Cardiac fibroblast (primary cell): ENCODE measurements at places on chromosomes 2 and 18.

DNA sequence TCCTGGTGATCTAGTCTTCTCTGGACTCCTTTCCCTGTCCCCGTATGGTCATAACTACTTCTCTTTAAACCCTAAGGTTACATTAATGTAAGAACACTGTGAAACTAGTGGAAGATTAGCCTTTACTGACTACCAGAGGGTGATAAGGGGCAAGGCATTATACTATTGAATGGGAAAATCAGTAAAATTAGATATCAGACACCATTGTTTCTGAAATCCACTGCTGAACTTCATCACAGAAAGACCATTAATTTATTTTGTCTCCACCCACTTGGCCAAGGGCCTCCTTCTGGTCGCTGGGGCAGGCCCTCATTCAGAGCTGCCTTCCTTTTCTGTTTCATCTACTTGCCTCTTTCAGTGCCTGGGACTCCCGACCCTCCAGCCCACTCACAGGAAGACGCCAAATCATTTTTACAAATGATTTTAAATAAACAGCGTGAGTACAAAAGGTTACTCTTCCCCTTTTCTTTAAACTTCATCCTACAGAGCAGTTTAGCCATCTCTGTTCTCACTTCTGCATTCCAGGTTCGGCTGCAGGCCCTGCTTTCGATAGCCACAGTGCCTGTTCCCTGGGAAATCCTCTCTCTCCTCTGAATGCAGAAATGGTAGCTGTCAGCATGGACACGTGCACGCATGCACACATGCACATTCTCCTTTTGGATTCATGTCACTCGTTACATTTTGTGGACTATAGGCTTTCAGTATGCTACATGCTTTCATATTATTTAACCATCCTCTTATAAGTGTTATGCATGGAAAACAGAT, 70.3 kb upstream of the DOCK10 start:
- DNase-seq: no peak

DNA sequence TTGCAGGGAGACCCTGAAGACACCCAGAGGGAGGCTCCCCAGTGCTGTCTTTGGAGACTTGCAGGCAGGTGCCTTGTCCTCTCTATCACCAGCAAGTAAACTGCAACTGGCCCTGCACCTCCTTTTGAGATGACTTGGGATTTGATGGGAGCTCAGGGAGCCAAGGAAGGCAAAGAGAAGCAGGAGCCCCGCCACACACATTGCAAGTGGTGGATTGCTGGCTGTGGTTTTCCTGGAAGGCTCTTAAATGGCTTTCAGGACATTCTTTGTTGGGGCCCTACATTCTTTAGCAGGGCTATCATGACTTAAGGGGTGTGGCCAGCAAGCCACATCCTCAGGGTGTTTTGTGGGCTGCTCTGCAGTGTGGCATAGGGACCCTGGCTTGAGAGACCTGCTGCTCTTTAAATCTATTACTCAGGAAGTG, 39.9 kb upstream of the CDC42EP3 start:
- DNase-seq: peak; percentile 85

- no peak for DNase-seq
These were observed 611.6 kb downstream of the FBXO15 start for GRCh38 chr18:73535990-73536389.

- DNase-seq: no peak
These were observed 1128.4 kb downstream of the TSN start for GRCh38 chr2:122883849-122884248.

DNA sequence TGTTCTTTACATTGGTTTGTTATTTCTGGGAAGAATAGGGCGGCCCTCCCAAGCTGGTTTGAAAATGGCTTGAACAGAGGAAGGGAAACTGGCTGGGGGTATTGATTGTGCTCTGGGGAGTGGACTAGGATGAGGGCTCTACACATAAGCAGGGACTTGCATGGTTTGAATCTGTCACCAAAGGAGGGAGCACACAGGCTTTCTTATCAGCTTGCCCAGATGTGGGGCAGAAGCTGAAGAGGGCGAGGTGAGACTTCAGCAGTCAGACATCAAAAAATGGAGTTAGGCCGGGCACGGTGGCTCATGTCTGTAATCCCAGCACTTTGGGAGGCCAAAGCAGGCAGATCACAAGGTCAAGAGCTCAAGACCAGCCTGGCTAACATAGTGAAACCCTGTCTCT, 7.2 kb upstream of the RAB12 start:
- DNase-seq: no peak

GRCh38 chr2:28394997-28395333, 2.3 kb downstream of the FOSL2 start:
- no peak for DNase-seq

DNA sequence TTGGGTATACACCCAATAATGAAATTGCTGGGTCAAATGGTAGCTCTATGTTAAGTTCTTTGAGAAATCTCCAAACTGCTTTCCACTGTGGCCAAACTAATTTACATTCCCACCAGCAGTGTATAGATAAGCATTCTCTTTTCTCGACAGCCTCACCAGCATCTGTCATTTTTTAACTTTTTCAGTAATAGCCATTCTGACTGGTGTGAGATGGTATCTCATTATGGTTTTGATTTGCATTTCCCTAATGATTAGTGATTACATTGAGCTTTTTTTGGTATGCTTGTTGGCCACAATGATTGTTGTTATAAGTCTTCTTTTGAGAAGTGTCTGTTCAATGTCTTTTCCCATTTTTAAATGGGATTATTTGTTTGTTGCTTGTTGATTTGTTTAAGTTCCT, 50.4 kb upstream of the EPAS1 start:
- DNase-seq: no peak

DNA sequence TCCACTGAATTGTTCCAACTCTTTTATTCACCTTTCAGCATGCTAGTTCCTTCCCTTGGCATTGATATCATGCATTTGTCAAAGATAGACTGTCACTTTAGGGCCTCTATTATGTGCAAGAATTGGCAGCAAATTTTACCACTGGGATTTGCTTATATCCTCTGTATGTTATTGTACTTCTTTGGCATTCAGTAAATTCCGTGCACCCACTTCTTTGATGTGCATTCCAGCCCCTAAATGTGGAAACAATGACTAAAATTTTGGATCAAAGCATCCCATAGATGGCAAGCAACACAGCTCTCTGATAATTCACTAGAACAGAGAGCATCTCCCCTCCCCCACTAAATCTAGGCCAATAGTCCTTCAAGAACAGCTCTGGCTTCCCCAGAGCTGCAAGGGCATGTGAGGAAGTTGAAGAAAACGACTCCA, 399.0 kb upstream of the HNRNPA3 start:
- no peak for DNase-seq

DNA sequence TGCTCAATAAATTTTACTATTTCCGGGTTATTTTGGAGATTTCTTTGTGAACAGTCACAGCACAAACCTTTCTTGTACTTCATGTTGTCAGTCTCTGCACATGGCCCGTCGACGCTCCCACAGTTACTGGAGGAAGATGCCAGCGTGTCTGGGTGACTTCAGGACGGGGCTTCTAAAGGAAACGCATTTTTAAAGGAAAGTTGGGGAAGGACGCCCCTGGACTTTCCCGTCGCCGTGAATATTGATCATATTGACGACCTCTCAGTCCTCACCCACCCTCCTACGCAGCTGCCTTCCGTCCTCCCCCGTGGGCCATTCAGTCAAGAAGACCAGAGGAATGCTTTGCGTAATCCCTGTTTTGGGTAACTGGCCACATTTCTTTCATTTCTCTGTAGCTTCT, 71.1 kb upstream of the SNTG2 start:
- DNase-seq: no peak

- DNase-seq: no peak
These were observed 4.2 kb upstream of the ZBTB7C start for GRCh38 chr18:48413342-48413741.

GRCh38 chr2:85378257-85378656, 23.7 kb downstream of the ELMOD3 start:
- DNase-seq: no peak

DNA sequence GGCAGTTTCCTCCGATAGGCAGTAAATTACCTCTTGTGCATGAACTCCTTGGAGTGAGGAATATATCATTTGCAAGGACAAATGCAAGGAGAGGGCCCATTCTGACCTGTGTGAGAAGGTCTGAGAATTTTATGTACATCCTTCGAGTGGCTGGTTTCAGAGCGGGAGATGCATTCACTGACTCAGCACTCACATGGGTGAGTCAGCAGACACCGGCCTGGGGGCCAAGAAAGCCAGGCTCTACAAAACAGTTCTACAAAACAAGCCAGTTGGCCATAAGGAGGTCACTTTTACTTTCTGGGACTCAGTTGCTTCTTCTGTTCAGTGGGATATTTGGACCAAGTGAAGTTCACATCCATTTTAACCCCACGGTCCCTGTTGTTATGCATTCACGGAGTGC, 35.3 kb downstream of the CYP26B1 start:
- DNase-seq: peak; percentile 36

- DNase-seq: no peak
These were observed 714 bp downstream of the ASXL3 start for GRCh38 chr18:33578518-33579348.

DNA sequence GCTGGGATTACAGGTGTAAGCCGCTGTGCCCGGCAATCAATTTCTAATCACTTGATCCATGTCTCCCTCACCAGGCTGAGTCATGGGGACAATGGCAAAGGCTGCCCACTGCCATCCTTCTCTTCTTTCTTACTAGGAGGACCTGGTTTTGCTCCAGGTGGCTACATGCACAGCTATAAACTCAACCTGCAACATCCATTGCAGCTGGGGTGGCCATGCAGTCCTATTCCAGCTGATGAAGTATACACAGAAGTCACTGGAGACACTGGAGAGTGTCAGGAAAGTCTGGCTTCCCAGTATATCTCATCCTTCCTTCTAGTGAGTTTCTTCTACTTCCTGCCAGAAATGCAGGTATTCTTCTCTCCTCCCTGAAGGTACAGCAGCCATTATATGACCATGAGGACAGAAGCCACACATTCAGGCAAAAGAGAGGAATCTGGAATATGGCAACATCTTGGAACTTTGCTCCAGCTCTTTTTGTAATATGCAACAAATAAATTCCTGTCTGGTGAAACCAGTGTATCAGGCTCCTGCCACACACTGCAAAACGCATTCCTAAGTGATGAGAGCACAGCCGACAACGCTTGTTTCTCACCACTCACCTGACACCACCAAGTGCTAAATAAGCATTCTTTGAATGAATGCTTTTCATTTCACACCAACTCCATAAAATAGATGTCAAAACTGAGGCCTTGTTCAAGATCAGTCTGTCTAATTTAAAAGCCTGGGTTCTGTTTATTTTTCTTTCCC, 32.3 kb downstream of the SCTR start:
- peak; percentile 83 for DNase-seq

- peak; percentile 70 for DNase-seq
These were observed 14.3 kb downstream of the SIX3 start for GRCh38 chr2:44955593-44956392.

DNA sequence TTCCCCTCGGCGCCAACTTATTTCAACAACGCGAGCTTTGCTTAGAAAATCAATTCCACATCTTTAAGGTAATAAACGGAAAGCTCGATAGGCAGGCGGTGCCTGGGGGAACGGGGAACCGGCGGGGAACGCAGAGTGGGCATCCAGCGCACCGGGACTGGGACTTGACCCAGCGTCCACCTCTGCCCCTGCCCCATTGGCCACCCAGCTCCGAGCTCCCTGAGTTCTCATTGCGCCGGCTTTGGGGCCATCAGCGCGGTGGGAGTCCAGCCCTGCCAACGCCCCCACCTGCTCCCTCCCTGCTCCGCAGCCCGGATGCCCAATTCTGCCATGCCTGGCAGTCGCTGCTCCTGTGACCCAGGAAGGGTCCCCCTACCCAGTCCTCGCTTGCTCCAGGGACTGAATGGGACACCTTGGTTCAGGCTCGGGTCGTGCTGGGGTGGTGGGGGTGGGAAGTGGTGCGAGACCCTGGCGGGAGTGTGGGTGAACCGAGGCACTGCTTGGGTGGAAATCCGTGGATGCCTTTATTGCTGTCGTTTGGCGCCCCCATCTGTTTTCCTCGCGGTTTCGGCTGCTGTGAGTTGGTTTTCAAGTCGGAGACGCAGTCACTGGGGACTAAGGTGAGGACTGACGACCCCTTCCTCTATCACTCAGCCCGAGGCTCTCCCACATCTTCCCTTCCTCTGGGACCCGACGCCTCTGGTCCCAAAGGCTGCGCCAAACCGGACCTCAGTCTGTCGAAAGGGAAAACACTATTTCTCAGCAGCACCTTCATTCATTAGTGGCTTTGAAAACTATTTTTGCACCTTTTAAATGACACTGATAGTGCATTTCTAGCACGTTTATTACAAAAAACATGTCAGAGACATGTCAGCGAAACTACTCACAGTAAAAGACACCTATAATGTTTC, 2.4 kb upstream of the EVX2 start:
- DNase-seq: peak; percentile 50

- peak; percentile 70 for DNase-seq
These were observed 390.3 kb downstream of the GPD2 start for GRCh38 chr2:156826341-156826933.

GRCh38 chr2:127308586-127309138, 14.7 kb upstream of the ERCC3 start:
- no peak for DNase-seq

GRCh38 chr2:216029416-216030129, 16.2 kb upstream of the MREG start:
- peak; percentile 19 for DNase-seq

GRCh38 chr2:214904634-214905033, 95.2 kb upstream of the BARD1 start:
- DNase-seq: no peak

DNA sequence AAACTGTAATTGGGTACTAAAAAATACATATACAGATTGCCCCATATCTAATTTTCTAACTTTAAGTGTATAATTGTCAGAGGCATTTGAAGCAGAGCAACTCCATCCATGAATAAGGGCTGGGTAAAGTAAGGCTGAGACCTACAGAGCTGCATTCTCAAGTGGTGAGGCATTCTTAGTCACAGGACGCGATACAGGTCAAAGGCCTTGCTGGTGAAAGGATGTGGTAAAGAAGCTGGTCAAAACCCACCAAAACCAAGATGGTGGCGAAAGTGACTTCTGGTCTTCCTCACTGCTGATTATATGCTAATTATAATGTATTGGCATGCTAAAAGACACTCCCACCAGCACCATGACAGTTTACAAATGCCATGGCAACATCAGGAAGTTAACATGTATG, 50.0 kb downstream of the SLC8A1 start:
- DNase-seq: peak; percentile 97

DNA sequence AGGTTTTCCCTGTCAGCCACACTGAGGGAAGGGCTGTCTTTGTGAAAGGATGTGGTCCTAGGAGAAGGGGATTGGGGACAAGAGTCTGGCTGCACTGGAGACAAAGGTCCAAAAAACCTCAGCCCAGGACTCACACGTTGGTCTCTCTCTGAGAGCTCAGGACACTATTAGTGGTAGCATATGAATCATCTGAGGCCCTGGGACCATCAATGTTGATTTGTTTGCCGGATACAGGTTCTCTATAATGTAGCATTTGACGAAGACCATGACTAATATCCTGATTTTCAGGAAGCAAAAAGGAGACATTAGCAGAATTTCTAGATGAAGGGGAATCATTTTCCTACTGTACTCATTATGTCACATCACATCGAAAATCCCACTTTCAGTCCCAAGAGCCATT, 22.2 kb upstream of the DNAH6 start:
- DNase-seq: no peak

GRCh38 chr2:85131116-85131515, 2.1 kb upstream of the TCF7L1 start:
- DNase-seq: peak; percentile 57
